ENCODE measurements at places on chromosomes 2 and 18. TPM values are rescaled to one million over a fixed set of nuclear protein-coding genes. Genes with fewer than 3 reads are reported as not detected.

Gene LBH
- 57.0 TPM for total RNA-seq

- DNase-seq: no peak
Measured at GRCh38 chr2:69021727-69022126, 8.7 kb downstream of the ANTXR1 start.

- DNase-seq: no peak
Measured at GRCh38 chr18:68965817-68966216, 167.9 kb downstream of the CCDC102B start.

Gene CTLA4
- not detected for total RNA-seq

Gene PROM2
- total RNA-seq: 3.4 TPM

All from kidney epithelial cell (primary cell).